ENCODE measurements at places on chromosomes 12 and 14. TPM values are rescaled to one million over a fixed set of nuclear protein-coding genes. Genes with fewer than 3 reads are reported as not detected.

Gene TPPP2
- 1.3 TPM for polyA plus RNA-seq

Gene TAC3
- 0.09 TPM for polyA plus RNA-seq

Gene EPS8
- polyA plus RNA-seq, result 7.9 TPM

Gene ZBTB1
- 39.2 TPM for polyA plus RNA-seq

Gene BBS10
- 9.1 TPM for polyA plus RNA-seq

Gene NFATC4
- 7.3 TPM for polyA plus RNA-seq

Gene KRT2
- polyA plus RNA-seq, result not detected

- DNase-seq, result no peak
These were observed 168.2 kb upstream of the BCL2L14 start for GRCh38 chr12:11902525-11902875.

- DNase-seq, result no peak
These were observed 268.9 kb downstream of the NPAS3 start for GRCh38 chr14:33207467-33208017.

GRCh38 chr12:48361664-48362339 lies 11.1 kb upstream of the ZNF641 start:
- no peak for DNase-seq

DNA sequence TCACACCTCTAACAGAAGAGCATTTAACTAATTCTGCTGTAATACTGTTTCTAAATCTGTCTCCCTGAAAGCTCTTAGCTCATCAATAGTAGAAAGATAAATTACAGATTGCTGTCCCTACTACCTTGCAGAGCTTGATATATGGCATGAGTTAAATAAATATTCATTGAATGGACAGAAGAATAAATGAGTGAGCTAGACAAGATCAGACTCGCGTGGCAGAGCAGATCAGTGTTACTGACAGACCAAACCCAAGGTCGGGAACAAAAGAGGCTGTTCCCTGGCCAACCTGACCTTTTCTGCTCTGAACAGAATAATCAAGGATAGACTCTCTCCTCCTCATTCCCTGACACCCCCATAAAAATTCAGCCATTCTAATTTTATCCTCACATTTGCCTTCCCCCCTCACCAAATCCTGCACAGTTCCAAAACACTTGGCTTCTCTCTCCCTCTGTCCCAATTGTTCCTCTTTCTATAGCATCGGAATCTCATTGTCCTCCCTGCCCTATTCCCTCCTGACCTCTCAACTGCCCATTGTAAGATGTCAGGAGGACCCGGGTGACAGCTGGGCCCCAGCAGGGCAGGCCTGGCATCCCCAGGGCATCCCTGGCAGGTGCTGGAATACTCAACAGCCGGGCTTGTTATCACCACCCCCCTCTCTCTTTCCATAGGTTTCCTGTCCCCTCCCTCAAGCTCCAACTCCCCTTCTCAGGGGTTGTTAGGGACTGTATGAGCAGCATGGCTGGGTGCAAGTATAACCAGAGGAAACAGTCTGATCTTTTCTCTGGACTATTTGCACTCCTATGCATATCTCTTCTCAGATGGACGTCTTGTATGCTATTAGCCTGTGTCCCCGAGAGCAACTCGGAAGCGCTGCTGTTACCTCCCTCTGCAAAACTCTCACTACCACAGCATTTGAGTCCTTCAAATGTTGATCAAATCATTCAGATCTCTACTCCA lies 19.9 kb downstream of the NEUROD4 start:
- no peak for DNase-seq

- DNase-seq, result no peak
These were observed 3.2 kb upstream of the MEG3 start for GRCh38 chr14:100822532-100823296.

GRCh38 chr14:98960617-98961013 lies 311.4 kb downstream of the BCL11B start:
- DNase-seq, result no peak

- DNase-seq, result no peak
These were observed 30.5 kb downstream of the VDR start for GRCh38 chr12:47874316-47874715.

- no peak for DNase-seq
These were observed 96.8 kb downstream of the MYRFL start for GRCh38 chr12:69921831-69922230.
